ENCODE measurements at places on chromosomes 2 and 18.

DNA sequence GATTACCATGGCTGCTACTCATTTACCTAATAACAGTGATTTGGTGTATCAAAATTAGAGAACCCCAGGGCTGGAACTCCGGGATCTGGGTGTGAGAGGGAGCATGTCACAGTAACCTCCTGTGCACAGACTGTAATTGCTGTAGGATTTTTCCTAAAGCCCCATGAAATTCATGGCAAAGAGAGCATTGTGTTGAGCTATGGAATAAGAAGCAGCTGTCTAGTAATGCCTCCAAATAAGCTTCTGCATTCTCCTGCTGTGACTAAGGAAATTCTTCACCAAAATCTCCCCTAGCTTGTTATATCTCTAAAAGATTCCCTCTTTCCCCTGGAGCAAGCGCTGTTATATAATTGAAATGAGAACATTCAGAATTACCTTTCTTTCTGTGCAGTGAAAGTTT, 158.1 kb upstream of the SPATS2L start:
- no peak for DNase-seq

- no peak for DNase-seq
Observed at GRCh38 chr2:161434118-161434517, 18.0 kb downstream of the TBR1 start.

DNA sequence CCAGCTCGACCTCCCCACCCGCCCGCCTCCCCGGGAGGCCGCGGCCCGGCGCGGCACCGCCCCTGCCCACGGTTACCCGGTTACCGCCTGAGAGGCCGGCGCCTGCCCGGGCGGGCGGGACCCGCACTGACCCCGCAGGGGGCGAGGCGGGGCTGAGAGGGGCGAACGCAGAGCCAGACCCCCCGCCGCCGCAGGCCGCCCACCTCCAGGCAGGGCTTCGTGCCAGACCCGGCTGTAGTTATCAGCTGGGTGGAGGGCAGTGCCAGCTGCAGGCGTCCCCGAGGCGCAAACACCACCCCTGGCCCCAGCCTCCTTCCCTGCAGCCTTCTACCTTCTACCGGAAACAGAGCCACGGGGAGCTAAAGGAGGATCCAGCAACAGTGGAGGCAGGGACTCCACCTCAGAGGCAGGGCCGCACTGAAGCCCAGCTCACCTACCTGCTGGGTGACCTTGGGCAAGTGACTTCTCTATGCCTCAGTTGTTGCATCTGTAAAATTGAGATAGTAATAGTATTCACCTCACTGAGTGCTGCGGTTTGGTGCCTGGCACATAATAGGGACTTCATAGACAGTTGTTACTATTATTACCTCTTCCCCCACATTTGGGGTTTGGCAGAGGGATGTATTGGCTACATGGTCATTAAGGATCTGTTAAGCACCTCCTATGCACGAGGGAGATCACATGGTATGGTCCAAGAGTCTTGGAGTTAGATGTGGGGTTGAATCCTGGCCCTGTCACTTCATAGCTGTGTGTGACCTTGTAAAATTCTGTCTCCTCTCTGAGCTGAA, 231.6 kb upstream of the SMAD2 start:
- no peak for DNase-seq

DNA sequence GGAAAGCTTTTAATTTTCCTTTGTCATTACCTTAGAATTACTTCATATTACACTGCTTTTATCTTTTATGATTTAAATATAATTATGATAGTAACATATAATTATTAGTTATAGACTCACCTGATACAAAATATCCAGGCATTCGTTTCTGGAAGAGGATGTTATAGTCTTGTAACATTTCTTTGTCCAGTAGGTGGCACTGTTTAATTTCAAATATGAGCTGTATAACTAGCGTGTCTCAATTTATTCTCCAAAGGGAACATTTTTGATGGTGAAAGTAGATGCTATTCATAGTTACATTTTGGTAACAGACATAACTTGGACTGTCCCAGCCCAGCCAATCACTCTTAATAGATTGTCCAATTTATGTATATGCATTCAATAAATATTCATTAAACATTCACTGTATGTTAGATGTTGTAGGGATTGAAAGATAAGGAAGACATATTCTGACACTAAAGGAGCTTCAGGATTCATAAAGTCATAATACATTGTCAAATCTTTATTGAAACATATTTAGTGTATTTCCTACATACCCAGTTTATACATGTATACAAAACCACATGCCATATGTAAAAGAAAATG, 19.2 kb downstream of the DAW1 start:
- no peak for DNase-seq

DNA sequence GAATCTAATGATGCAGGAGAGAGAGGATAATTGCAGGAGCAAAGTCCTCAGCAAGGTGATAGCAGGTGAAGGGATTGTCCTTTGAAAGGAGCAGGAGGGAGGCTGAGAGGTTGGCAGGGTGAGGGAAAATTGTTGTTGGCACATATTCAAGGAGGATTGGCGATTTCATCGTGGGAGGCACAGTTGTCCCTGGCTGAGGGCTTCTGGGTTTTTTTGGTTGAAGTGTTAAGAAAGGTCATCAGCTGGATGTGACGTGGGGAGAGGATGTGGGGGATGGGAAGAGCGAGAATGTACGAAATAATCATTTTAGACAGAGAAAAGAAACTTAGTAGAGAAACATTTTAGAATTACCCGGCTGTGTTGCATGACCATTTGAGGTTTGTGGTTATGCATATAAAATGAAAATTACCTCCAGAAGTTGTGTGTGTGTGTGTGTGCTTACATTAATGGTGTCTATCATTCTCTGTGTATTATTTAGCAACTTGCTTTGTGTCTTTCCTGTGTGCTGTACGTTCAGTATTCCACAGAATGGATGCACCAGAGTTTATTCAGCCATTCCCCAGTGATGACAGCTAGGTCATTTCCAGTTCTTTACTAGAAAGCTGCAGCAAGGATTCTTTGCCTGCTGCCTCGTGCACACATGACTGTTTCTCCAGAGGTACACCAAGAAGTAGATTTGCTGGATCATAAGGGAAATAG, 67.6 kb downstream of the SDC1 start:
- no peak for DNase-seq

DNA sequence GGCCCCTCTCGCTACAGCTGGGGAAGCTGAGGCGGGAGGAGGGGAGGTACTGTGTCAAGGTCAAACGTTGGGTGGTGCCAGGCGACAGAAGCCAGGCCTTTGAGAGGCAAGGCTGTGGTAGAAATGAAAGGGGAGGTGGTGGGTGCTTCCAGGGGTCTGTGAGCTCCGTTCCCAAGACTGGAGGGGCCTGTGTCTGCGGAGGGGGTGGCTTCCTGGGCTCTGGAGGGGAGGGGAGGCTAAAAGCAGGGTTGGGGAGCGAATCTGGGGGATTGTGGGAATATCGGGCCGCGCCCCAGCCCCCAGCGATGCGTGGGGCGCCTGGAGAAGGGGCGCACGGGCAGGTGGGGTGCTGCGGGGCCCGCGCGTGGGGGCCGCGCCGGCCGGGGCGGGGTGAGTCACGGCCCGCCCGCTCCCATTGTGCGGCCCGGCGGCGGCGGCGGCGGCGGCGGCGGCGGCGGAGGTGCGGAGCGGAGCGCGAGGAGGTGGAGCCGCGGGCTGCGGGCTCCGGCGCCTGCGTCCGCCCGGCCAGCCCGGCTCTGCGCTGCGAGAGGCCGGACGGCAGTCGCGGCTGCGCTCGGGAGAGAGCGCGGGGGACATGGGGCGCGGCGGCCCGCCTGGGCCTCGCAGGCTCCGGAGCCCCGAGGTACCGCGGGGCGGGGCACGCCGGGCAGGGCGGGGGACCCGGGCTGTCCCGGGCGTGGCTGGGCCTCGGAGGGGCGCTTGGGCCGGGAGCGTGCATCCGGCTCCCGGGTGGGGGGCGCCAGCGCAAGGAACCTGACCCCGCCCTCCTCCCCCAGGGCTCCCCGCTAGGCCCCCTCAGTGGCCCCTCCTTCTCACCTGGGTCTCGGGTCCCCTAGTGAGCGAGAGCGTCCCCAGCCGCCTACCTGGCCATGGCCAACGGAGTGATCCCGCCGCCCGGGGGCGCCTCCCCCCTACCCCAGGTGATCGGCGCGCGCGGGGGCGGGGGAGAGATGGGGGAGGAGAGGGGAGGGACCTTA, at the start of gene SLC4A3:
SLC4A3 (plus strand) TSS at position 528 of the 998 bp plus-strand sequence; CDS start at position 891, 363 bp downstream.
- no peak for DNase-seq

DNA sequence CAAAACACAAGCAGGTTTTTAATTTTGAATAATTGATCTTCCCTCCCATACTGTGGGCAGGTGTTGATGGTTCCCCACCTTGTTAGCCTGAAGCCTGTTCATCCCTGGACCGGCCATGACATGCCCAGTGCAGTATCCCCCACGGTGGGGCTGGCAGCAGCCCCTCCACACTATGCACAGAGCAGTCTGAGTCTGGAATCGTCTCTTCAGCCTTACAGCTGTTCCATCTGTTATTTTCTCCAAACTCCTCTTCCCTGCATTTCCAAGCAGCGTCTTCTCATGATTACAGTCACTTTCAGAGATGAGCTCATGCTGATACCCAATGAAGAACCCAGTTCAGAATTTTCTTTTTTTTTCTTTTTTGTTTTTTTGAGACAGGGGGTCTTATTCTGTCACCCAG, 68.2 kb downstream of the ADI1 start:
- no peak for DNase-seq

- no peak for DNase-seq
Observed at GRCh38 chr18:79093986-79094385, 24.8 kb downstream of the ATP9B start.

DNA sequence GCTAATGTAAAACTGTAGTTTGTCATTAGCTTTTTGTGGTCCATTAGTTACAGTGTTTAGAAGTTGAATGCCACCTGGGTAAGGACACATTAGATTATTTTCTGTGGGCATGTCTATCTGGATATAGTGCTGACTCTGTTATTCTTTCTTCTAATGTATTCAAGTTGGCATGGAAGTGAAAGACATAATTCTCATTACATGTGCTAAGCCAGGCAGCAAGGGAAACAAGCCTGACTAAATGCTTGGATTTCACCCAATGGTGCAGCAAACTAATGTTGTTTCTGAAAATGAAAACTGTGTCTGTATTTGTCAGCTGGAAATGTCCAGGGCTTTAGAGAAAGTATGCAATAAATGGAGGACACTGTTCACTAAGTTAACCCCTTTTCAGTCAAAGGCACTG, 100.7 kb downstream of the NUP35 start:
- no peak for DNase-seq

- no peak for DNase-seq
Observed at GRCh38 chr18:76445741-76446232, 49.3 kb downstream of the ZNF516 start.

DNA sequence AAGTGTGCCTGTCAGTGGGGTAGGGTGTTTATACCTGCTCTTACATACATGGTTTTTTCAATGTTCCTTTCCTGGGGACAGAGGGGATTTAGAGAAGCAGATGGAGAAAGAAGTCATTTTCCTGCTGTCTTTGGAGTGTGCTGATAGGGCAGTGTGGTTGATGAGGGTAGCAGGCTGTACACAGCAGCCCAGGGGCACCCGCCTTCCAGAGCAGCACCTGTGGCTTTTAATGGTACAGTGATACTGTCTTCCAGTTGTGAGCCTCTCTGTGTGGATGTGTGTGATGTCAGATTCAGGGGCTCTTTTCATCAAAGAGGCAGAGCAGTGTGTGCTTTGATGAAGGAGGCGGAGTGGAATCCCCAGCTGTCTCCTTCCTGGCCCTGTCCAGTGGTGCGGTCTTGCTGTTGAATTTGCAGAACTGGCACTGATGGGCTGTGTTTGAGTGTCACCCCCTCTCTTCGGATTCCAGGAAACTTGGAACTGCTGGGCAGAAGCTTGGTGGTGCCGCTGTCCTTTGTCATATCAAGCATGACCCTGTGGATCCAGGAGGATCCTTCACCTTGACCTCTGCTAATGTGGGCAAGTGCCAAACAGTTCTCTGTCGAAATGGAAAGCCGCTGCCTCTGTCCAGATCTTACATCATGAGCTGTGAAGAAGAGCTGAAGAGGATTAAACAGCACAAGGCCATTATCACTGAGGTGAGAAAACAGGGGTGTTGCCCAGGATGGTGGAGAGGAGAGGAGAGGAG, 259.8 kb downstream of the PHLPP1 start:
- no peak for DNase-seq

- no peak for DNase-seq
Observed at GRCh38 chr2:120722246-120722567, 13.5 kb upstream of the GLI2 start.

GRCh38 chr2:108220942-108221541, 18.7 kb upstream of the SULT1C3 start:
- no peak for DNase-seq

- DNase-seq = no peak
Observed at GRCh38 chr18:11104307-11104706, 45.1 kb downstream of the PIEZO2 start.

DNA sequence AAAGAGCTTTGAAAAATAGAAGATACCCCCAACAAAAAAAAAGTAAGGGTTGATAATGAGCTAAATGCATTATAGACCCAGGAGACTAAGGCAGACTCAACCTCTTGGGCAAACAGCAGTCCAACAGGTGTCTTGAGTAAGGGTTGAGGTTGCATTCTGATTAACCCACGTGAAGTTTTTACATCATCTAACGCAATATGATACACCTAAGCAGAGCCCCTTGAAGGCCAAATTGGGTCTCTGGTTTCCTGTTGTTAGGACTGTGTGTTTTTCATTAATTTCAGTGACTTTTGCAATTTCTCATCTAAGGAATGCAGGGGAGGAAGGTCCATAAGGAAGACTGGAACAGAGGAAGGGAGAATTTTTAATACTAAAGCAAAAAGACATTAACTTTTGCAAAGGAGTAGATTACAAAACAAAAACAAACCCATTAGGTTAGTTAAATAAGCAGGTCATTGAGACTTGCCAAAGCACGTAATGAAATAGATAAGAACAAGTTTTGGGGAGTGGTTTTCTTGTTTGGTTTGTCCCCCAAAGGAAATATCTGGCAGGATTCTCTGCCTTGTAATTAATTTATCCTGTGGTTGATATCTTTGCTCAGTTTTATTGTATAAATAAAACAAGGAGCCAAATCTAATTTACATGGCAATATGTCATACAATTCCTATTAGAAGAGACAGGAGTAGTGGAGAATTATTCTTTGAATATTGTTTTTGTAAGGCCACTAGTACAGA, 244.3 kb downstream of the ETAA1 start:
- no peak for DNase-seq

- DNase-seq = no peak
Observed at GRCh38 chr2:46162329-46163097, 134.7 kb upstream of the EPAS1 start.

Data from T1000 (cell line).